ENCODE measurements at places on chromosomes 6 and 20.

GRCh38 chr6:33628401-33628964 lies 7.4 kb downstream of the ITPR3 start:
- no peak for DNase-seq

DNA sequence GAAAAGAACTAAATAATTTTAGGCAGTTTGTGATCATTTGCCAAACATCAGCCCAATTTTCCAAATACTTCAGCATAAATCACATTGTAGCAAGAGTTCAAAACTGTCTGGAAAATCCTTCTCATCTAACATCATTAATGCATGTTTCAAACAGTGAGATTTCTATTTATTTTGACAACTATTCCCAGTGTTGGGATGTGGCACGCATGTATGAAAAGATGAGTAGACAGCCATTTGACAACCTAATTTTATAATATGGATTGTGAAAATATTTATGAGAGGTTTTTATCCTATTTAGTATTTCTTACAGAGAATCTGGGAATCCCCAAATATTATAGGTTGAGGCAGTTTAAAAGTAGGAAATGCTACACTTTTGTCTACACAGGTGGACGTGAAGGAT lies 357.6 kb upstream of the ARID1B start:
- DNase-seq = no peak

DNA sequence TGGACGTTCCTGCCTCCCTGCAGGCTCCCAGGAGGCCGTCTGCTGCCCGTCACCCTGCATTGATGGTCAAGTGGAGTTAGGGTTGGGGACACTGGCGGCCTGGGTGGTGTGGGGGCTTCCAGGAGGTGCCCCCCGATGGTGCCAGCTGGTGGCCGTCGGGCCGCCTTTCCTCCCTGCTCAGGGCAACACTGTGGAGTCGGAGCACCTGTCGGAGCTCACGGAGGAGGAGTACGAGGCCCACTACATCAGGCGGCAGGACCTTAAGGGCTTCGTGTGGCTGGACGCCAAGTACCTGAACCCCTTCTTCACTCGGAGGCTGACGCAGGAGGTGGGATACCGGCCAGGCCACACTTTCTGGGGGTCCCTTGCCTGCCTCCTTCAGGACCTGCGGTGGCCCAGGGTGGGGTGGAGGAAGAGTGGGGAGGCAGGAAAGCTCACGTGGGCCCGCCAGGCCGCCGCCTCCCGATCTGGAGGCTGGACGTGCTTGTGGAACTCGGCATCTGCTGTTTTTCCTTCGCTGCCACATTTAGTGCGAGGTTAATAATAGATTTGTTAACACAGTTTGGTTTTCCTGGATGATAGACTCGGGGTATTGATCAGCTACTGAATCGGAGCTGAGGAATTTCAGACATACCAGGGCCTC lies 28.6 kb downstream of the SPATA2 start:
- DNase-seq = no peak

DNA sequence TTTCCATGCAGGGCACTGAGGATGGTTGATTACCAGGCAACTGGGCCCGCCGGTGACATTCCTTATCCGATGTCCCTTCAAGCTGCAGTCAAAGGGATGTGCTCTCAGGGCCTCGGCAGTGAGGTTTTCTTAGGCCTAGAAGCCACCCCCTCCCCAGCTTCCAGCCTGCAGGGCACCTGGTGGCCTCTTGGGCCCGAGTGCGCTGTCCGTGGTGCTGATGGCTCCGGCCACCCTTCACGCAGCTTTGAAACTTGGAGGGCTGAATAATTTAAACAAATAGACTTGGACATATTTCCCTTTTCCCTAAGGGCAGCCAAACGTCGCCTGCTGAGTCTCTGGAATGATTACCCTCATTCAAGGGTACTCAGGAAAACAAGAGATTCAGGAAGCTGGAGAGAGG lies 8.9 kb upstream of the MLN start:
- DNase-seq = no peak

DNA sequence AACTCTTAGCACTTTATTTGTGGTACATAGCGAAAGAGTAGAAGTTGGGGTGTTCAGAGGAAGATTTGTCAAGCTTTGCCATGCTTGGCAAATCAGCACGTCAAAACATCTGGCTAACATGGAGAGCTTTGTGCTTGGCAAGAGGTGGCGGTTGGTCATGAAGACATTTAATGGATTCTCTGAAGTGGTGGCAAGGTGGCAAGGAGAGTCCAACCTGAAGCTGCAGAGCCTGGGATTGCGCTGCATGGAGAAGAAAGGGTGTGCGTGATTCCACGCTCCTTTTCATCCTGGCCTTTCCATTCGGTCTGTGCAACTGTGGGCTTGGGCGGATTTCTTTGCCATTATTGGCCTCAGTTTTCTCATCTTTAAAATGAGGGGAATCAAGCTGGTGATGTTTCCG lies 3.1 kb downstream of the PYGB start:
- no peak for DNase-seq

Measured in activated T-helper 1 cell treated with anti-CD3 and anti-CD28 coated beads, Interleukin-2, amount 50 U/mL, for 16 hours (primary cell).